Activated CD4-positive, alpha-beta T cell treated with anti-CD3 and anti-CD28 coated beads, Interleukin-2, amount 10 ng/mL, durations not matched to agents 24 days and 14 days (primary cell): ENCODE measurements at places on chromosomes 11 and 22. TPM values are rescaled to one million over a fixed set of nuclear protein-coding genes. Genes with fewer than 3 reads are reported as not detected.

Gene MRPL48
- total RNA-seq = 67.2 and 69.0 TPM in 2 replicates

Gene MFRP
- not detected in 2 replicates for total RNA-seq

Gene OR8U1
- total RNA-seq = not detected in 2 replicates

Gene YAP1
- total RNA-seq = not detected in 2 replicates

Gene MEI1
- 14.2 and 15.7 TPM in 2 replicates for total RNA-seq

Gene TMEM132A
- 2.3 and 3.5 TPM in 2 replicates for total RNA-seq

Gene HEPHL1
- not detected in 2 replicates for total RNA-seq

Gene PRDX5
- 98.0 and 104 TPM in 2 replicates for total RNA-seq

Gene GLB1L2
- total RNA-seq = 10.2 and 11.2 TPM in 2 replicates

Gene DDB1
- total RNA-seq = 265 and 268 TPM in 2 replicates

Gene APOBEC3H
- total RNA-seq = 5.8 and 7.6 TPM in 2 replicates

Gene DNAJC24
- total RNA-seq = 15.8 and 19.0 TPM in 2 replicates

Gene NTM
- not detected in 2 replicates for total RNA-seq

Gene FAT3
- not detected in 2 replicates for total RNA-seq

Gene ZW10
- total RNA-seq = 21.3 and 24.2 TPM in 2 replicates

Gene CENATAC
- total RNA-seq = 46.3 and 47.1 TPM in 2 replicates

Gene MTMR2
- 37.5 and 38.4 TPM in 2 replicates for total RNA-seq

Gene APOL4
- 0.17 TPM in 1 of 2 replicates, not detected in the other for total RNA-seq

Gene HTR3B
- total RNA-seq = not detected in 2 replicates

Gene CABP4
- 0.66 and 0.68 TPM in 2 replicates for total RNA-seq

Gene CTSC
- 67.1 and 71.8 TPM in 2 replicates for total RNA-seq

Gene CECR2
- total RNA-seq = 0.09 and 0.14 TPM in 2 replicates

Gene APOA1
- 0.36 TPM in 1 of 2 replicates, not detected in the other for total RNA-seq

Gene RAPSN
- 0.42 and 1.0 TPM in 2 replicates for total RNA-seq

Gene TRIM48
- not detected in 2 replicates for total RNA-seq

Gene CSTPP1
- total RNA-seq = 16.9 and 18.0 TPM in 2 replicates

Gene NXPE1
- not detected in 2 replicates for total RNA-seq

Gene KDELR3
- total RNA-seq = 1.1 and 1.3 TPM in 2 replicates

Gene OR52I1
- total RNA-seq = not detected in 2 replicates

Gene MYO7A
- total RNA-seq = 0.07 TPM in 1 of 2 replicates, not detected in the other

Gene C11orf87
- not detected in 2 replicates for total RNA-seq

Gene CD3E
- total RNA-seq = 571 TPM in 2 replicates

Gene DCHS1
- 0.35 and 0.36 TPM in 2 replicates for total RNA-seq
